NCI-H460 (cell line): ENCODE measurements at places on chromosomes 16 and 17. TPM values are rescaled to one million over a fixed set of nuclear protein-coding genes. Genes with fewer than 3 reads are reported as not detected.

INCA1 gene
- total RNA-seq = not detected in 2 replicates

ARL16 gene
- 35.3 and 36.4 TPM in 2 replicates for total RNA-seq

KRTAP4-5 gene
- total RNA-seq = not detected in 2 replicates

TBC1D3E gene
- not detected in 2 replicates for total RNA-seq

TK1 gene
- 36.4 and 40.1 TPM in 2 replicates for total RNA-seq

RNF222 gene
- total RNA-seq = not detected in 2 replicates

EVI2A gene
- not detected in 2 replicates for total RNA-seq

GINS3 gene
- total RNA-seq = 14.5 and 14.7 TPM in 2 replicates

TNK1 gene
- total RNA-seq = 3.5 and 3.9 TPM in 2 replicates

CD300H gene
- total RNA-seq = not detected in 2 replicates

PRSS33 gene
- total RNA-seq = not detected in 2 replicates

MYCBPAP gene
- 0.89 and 1.0 TPM in 2 replicates for total RNA-seq

PIRT gene
- total RNA-seq = not detected in 2 replicates

- no peak for DNase-seq
Observed at GRCh38 chr16:12043953-12044352, 67.4 kb downstream of the SNX29 start.

DNA sequence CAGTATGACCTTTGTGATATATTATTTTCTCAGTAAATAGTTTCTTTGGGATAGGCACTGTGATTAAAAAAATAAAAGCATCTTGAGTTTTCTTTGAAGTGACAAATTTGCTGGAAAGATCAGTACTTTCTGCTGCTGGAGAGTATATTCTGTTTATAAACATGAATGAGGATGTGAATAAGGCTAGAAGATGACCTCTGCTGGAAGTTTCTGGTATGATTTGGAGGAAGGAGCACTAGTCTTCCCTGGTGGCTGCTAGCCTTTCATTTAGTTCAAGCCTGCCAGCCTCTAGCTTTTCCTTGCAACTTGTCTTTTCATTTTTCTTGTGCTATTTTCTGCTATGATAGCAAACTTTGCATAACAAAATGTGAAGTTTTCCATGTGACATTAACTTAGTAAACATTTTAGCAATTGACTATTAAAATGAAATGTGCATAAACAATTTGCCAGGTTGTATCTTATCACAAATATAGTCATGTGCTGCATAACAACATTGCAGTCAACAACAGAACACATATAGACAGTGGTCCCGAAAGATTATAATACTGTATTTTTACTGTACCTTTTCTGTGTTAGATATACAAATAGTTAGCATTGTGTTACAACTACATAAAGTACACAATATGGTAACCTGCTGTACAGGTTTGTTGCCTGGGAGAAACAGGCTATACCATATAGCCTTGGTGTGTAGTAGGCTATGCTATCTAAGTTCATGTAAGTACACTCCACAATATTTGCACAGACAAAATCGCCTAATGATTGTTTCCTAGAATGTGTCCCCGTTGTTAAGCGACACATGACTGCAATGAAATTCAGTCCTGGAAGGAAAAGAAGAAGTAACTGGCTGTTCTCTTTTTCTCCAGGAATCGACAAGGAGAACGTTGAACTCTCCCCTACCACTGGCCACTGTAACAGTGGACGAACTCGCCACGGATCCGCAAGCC lies 18.1 kb upstream of the RAB11FIP4 start:
- DNase-seq = peak; percentile 38

DNA sequence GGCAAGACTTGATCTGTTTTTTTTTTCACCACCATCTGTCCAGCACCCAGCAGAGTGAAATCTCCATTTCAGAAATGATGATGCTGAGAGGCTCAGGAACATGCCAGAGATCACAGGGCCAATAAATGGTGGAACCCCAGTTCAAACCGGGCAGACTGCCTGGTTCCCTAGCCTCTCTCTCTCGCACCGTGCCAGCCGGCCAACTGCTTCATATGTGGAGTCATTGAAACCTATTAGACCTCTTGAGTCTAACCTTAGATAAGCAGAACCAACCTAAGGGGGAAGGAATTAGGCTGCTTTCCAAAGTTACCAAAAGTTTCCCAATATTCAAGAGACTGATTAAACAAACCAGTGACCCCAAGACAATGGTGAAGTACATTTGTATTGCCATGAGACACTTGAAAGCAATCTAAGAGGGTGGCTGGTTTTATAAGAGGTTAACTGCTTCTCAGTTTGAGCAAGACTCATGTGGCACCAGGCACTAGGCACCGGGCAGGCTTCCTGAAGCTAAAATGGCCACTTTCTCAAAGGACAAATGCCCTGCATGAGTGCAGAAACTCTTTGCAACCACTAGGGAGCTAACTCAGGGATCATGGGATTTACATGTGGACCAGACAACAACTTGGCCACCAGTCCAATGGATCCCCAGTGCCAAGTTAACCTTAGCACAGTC lies 18.4 kb downstream of the TOX3 start:
- DNase-seq = no peak

DNA sequence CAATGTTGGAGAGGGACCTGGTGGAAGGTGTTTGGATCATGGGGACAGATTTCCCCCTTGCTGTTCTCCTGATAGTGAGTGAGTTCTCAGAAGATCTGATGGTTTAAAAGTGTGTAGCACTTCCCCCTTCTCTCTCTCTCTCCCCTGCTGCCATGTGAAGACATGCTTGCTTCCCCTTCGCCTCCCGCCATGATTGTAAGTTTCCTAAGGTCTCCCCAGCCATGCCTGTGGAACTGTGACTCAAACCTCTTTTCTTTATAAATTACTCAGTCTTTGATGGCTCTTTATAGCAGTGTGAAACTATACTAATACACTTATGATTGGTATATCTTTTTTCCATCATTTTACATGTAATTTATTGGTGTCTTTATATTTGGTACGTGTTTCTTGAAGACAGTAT lies 13.4 kb downstream of the ADGRG5 start:
- DNase-seq = no peak

DNA sequence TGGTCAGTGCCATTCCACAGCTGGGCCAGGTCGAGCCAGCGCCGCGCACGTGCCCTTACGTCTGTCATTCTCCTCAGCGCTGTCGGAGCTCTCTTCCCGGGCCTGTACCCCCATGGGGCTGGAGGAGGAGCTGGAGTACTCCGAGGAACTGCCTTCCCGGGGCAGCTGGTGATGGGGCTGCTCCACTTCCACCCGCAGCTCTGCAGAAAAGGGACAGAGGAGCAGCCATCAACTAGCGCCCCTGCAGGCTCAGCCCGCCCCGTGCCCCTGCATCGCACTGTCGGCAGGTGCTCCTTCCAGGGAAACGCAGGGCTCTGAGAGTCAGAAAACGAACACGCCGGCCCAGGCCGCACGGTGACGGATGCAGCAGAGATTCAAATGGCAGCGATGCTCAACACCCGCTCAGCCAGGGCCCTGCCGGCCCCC lies 20.9 kb downstream of the MAP1LC3B start:
- no peak for DNase-seq

- no peak for DNase-seq
Observed at GRCh38 chr17:37261286-37261685, 114.5 kb upstream of the C17orf78 start.

- DNase-seq = peak; percentile 53
Observed at GRCh38 chr17:43324205-43324893, 74.4 kb upstream of the ARL4D start.

GRCh38 chr16:27551036-27551435 lies 1.1 kb downstream of the KATNIP start:
- DNase-seq = no peak

DNA sequence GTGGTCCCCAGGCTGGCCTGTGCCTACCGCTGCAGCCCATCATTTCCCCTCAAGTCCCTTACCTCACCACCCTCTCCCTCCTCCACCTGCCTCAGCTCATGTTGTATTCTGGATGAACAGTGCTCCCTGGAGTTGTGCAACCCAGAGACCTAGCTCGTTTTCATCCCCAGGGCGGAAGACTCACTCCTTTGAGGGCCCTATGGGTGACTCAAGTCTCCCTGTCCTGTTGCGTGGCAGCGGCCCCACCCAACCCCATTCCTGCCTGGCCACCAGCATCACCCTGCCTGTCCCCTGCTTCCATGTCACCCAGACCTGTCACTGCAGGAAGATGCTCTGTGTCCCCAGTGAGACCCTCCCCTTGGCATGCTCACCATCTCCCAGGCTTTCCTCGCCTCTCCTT lies 3.3 kb downstream of the ALOX12B start:
- no peak for DNase-seq

DNA sequence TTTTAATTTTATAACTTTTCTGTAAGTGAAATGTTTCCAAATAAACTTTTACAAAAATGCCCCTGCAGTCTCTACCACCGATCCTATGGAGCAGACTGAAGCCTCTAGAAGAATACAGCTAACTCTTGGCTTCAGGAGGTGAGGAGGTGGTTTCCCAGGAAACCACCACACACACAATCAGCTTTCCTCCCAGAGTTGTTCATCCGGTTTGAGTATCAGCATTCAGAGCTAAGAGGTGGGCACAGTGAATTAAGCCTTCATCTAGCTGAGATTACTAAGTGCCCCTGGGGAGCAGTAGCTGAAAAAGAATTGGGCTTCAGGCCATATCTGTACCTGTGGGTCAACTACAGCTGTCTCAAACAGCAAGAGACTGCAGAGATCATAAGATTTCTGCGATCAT lies 139.7 kb downstream of the AATF start:
- DNase-seq = no peak

- no peak for DNase-seq
Observed at GRCh38 chr16:57604177-57604576, 24.3 kb upstream of the ADGRG1 start.

GRCh38 chr16:53209429-53209828 lies 154.6 kb downstream of the CHD9 start:
- no peak for DNase-seq

DNA sequence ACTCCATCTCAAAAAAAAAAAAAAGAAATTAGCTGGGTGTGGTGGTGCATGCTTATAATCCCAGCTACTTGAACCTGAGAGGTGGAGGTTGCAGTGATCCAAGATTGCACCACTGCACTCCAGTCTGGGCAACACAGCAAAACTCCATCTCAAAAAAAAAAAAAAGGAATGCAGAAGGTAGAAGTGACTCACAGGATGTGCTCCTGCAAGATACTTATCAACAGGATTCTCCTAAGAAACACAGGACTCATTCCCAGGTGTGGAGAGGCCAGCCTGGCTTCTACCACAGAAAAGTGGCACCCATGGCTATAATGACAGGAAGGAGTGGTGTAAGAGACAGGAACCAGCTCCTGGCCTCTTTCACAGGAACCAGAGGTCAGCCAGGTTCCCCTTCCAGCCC lies 13.8 kb downstream of the ELMO3 start:
- DNase-seq = no peak

DNA sequence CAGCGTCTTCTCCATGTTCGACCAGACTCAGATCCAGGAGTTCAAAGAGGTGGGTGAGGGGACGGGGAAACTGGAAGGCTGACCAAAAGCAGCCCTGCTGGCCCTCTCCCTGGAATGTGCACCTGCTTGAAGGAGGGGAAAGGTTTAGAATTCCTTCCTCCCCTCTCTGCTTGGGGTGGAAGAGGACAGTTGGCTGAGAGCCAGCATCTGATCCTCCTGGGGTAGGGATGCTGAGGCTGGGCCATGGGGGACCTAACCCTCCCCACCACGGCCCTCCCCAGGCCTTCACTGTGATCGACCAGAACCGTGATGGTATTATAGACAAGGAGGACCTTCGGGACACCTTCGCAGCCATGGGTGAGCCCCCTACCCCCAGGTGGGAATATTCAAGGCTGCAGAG lies 1.3 kb downstream of the MYL11 start:
- DNase-seq = no peak

GRCh38 chr17:62707425-62707739 lies 79.9 kb downstream of the MRC2 start:
- DNase-seq = no peak

DNA sequence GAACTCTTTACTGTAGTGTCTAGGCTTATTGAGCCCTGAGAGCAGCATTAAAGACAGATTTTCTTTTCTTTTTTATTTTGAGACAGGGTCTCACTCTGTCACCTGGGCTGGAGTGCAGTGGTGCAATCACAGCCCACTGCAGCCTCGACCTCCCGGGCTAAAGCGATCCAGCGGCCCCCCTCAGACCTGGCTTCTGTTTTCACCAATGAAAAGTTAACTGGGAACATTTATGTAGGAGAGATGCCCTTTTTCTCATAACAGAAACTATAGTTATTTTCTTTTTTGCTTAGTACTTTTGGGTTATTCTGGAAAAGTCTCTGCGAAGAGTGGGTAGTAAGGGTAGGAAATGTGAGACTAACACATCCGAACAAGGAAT lies 1.5 kb downstream of the MAP1LC3B start:
- DNase-seq = no peak

- DNase-seq = no peak
Observed at GRCh38 chr16:2172688-2173335, 17.2 kb downstream of the TRAF7 start.

GRCh38 chr17:18370761-18371160 lies 6.8 kb upstream of the EVPLL start:
- no peak for DNase-seq

DNA sequence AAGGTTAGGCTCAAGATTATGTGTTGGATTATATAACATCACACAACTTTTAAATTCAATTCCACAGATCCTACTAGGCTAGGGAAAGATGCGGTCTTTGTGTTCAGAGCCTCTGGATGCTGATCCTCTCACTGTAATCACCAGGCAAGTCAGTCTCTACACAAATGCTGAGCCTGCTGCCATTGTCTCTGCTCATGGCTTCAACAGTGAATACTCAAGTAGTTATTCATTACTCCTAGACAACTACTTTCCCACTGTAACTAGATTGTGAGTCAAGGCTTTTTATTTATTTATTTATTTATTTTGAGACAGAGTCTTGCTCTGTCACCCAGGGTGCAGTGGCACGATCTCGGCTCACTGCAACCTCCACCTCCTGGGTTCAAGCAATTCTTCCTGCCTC lies 15.8 kb upstream of the NDUFAB1 start:
- DNase-seq = no peak

DNA sequence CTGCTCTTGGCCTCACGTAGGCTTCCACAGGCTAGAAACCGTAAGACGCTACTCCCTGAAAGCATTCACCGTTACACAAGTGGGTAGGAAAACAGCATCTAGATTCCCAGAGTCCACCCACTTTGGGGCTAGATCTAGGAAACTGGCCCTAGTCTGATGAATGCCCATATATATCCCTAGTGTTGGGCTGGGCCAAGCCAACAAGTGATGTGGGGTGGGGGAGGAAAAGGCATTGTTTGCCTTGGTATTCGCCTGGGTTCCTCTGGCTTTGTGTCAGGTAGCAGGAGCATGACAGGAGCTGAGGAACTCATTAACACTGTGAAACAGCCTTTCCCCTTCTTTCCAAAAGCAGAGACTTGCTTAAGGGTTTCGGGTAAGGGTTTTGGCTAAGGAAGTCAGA lies 112.4 kb downstream of the SMG6 start:
- DNase-seq = no peak

GRCh38 chr17:4645642-4646041 lies 4.2 kb upstream of the ALOX15 start:
- DNase-seq = no peak

DNA sequence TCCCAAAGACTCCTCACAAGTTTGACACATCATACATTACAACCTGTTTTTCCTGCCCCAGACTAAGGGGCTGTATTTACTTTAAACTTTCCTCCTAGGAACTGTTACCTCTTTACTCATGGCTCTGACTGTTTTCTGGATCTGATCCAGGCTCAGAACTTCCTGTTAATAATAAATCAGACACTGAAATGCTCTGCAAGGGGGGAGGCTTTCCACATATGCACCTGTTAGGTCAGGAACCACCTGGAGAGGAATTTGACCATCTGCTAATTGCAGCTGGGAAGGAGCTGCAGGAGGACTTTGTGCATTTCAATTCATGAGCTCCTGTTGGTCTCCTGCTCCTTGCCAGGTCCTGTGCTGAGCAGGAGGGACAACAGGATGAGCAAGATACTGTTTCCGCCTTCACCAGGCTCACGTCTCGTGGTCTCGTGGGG lies 476.9 kb upstream of the CDH5 start:
- DNase-seq = no peak
